Brain microvascular endothelial cell (primary cell): ENCODE measurements at places on chromosomes 2 and 18.

- no peak for DNase-seq
These were observed 144.9 kb downstream of the SEPTIN10 start for GRCh38 chr2:109468893-109469292.

DNA sequence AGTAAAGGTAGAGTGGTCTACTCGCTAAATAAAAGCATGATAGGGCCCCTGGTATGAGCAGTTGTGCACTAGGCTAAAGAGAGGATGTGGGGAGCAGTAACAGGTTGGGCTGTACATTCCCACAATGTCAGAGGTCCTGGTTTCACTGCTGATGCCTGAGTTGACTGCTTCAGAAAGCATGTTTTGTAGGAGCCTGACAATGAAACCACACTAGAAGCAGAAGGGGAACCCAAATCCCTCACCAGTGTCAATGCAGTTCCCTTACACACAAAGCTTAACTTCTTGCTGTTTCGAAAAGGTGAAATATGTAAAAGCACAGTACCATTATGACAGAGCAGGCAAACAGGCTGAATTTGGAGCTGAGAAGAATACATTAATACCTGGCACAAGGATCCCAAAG, 291.7 kb upstream of the KYNU start:
- DNase-seq: no peak

- no peak for DNase-seq
These were observed 7.8 kb upstream of the RAB12 start for GRCh38 chr18:8601277-8602032.

DNA sequence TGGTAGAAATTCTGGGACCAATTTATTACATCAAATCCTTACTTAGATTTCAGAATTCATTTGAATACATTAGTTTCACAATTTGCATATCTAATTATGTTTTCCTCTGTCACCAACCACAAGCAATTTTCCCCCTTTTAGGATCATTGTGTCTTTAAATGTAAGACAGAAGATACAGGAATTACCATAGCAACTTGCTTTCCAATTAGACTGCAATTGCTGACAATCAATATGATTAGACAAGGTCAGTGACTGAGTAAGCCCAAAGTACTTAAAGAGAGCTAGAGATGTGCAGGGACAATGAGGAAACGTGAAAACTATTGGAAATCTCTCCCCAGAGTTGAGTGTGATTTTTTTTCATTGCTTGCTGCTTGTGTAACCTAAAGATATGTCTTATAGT, 121.4 kb downstream of the FSHR start:
- DNase-seq: no peak

- DNase-seq: no peak
These were observed 430.1 kb upstream of the SMIM21 start for GRCh38 chr18:75857558-75857957.

DNA sequence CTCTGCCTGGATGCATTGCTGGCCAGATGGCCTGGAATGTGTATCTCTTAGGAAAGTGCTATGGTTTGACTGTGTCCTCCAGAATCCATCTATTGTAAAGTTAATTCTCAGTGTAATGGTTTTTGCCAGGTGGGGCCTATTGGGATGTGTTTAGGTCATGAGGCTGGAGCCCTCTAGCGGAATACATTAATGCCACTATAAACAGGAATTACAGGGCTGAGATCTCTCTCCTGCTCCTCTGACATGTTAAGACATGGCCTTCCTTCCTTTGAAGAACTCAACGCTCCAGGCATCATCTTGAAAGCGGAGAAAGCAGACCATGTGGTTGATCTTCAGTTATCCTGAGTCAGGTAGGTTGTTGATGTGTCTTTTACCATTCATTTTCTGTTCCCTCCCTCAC, 276.4 kb downstream of the RPIA start:
- DNase-seq: no peak

GRCh38 chr2:166417669-166418068, 41.9 kb upstream of the SCN9A start:
- peak; percentile 59 for DNase-seq

GRCh38 chr2:53353135-53354114, 414.2 kb upstream of the CHAC2 start:
- peak; percentile 81 for DNase-seq

DNA sequence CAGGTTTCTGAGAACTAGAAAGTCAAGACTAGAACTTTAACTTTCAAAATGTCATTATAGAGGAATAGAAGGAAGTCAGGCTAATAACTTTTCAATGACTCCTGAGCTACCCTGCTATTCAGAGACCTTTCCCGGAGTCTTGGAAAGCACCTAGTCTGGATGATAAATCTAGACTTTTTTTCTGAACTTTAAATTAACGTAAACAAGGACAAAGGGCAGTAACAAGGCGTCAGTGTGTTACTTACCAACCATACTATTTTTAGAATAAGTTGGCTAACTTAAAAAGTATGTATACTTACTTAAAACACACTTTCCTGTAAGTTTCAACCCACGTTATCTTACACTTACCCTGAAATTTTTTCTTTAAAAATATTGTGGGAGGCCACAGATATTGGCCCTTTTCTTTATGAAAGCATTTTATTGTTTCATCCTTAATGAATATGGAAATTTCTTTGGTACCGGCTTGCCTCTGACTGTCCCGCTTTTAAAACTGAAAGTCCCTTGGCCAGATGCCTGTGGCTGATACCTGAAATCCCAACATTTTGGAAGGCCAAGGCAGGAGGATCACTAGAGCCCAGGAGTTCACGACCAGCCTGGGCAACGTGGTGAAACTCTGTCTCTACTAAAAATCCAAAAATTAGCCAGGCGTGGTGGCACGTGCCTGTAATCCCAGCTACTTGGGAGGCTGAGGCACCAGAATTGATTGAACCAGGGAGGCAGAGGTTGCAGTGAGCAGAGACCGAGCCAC, 9.7 kb downstream of the PMAIP1 start:
- no peak for DNase-seq

- peak; percentile 43 for DNase-seq
These were observed 13.9 kb downstream of the CKAP2L start for GRCh38 chr2:112750560-112750843.

DNA sequence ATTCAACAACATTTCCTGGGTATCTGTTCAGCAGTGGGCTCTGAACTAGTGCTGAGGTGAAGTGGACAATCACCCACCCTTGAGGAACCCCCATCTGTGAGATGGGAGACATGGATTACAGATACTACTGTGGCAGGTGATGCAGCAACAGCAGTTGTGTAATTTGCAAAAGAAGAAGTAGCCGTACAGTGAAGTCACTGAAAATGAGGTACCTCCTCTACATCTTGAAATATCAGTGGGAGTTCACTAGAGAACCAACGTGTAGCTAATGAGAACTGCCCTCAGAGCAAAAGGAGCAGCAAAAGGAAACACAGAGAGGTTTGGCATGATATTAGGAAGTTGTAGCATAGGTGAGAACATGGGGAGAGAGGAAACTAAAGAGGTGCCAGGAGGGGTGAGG, 41.3 kb downstream of the VSNL1 start:
- DNase-seq: no peak

GRCh38 chr2:10909050-10909995, 2.4 kb upstream of the KCNF1 start:
- DNase-seq: no peak

- DNase-seq: no peak
These were observed 158.7 kb downstream of the CLIP4 start for GRCh38 chr2:29273685-29274611.

DNA sequence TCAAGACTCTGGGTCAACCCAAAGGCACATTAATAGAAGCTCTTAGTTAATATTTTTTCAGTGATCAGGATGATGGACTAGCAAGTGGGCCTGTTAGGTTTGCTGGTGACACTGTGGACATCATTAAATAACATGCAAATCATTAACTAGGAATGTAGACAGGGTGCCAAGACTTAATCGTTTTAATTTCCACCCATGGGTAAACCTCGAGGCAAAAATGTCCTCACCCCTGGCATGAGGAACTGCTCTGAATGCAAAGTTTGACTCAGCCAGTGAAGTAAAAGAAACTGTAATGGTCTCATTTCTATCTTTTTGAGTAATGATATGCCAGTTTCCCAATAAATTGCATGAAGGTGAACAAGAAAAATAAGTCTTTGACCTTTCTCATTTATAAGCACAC, 152.6 kb upstream of the MEX3C start:
- no peak for DNase-seq

DNA sequence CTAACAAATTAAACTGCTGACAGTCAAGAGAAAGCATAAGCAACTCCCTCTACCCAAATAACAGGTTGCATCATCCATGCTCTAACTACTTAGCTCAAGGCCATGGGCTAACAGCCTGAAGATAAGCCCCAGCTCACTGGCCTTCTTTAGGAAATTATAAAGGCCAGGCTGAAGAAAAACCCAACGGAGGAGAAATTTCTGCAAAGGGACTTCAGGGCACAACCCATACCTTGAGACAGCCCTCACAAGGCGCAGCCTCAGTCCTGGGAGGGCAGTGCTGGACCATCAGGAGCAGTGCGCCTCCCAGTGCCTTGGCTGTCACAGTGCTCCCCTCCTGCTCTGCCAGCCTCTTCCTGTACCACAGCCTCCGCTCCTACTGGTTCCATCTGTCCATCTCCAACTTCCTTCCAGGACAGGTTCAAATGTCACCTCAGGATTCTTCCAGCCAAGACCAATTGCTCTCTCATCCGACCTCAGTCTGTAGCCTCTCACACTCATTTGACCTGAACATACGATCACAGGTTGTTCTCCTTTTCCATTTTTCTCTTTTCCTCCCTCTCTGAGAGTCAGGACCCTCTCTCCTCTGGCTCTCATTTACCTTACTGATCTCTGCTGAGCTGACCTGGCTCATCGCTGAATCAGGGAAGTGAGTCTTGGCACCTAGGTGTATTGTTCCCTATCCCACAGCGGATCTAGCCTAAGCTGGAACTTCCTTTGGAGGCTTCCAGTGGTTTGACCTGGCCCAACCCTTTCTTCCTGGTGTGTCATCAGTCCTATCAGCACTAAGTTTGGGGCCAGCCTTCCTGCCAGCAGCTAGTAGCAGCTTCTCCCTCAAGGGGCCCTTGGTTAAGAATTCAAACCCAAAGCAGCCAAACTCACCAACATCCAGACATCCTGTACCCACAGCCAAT, 1.9 kb downstream of the MCFD2 start:
- DNase-seq: peak; percentile 69

- DNase-seq: no peak
These were observed 19.1 kb downstream of the EFHD1 start for GRCh38 chr2:232652505-232652851.
